Chondrocyte (in vitro differentiated cells): ENCODE measurements at places on chromosomes 4 and X.

DNA sequence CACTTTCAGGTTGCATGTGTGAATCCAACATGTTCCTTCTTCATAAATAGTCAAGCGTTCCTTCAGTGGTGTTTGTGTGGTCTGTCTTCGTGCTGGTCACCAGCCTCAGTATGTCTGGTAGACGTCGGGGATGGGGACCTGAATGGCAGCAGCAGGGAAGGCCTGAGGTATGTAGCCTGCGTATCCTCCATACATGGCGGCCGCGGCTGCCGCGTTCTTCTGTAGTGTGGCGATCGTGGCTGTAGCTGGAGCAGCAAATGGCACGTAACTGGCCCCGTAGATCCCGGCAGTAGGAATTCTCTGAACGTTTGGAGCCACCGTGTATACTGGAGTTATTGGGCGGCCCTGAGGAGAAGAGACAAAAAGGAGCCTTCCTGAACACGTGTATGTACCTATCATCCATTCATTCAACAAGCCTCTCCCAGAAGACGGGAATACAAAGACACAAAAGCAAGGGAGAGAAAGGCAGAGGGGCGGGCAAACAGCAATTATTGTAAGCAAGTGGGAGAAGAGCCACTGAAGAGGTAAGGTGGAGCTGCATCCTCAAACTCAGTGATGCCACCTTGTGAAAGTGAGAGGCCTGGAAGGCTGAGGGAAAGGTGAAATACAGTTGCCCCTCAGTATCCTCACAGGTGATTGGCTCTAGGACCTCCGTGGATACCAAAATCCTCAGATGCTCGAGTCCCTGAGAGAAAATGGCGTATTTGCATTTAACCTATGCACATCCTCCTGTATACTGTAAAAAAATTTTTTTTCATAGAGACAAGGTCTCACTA is 90.9 kb downstream of the CHRNA9 start:
- H3K27me3 ChIP-seq, result no peaks in the 10 kb centered on the region
- no peak overlapping the region for H3K4me3 ChIP-seq
- peaks cover 3% of the 10 kb centered on the region for H3K4me1 ChIP-seq
- no peaks in the 10 kb centered on the region for H3K36me3 ChIP-seq

DNA sequence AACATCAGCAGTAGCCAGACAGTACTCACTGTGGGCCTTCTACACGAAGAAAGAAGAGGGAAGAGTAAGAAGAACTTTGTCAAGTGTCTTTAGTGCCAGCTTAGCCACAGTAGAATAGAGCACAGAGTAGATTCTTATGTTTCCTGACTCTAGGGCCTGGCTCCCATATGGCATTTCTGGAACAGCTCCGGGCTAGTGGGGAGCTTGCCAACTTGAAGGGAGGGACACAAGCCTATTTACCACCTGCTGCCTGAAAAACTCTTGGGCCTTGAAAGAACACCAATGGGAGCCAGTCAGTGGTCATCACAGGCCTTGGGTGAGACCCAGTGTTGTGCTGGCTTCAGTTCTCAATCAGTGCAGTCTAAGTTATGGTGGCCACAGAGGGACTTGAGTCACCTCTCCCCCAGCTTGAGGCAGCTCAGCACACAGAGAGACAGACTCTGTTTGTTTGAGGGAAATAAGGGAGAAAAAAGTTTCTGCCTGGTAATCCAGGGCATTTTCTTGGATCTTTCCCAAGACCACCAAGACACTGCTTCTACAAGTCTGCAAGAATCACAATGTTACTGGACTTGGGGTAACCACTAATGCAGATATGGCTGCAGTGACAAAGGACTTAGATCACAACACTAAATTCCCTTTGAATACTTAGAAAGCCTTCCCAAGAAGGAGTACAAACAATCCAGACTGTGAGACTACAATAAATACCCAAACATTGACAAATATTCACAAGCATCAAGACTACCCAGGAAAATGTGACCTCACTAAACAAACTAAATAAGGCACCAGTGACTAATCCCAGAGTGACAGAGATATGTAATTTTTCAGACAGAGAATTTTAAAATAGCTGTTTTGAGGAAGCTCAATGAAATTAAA is 261.0 kb upstream of the NDST3 start:
- peaks cover 40% of the 10 kb centered on the region for H3K4me1 ChIP-seq
- DNase-seq, result no peak
- peak overlapping the region; percentile 80 for H3K27ac ChIP-seq
- H3K4me3 ChIP-seq, result no peak overlapping the region
- no peaks in the 10 kb centered on the region for H3K27me3 ChIP-seq

GRCh38 chrX:20715176-20715575 is 448.5 kb upstream of the RPS6KA3 start:
- no peak overlapping the region for H3K27ac ChIP-seq
- no peaks in the 10 kb centered on the region for H3K27me3 ChIP-seq
- H3K4me1 ChIP-seq, result no peaks in the 10 kb centered on the region
- H3K36me3 ChIP-seq, result no peaks in the 10 kb centered on the region
- no peak for DNase-seq
- H3K4me3 ChIP-seq, result no peak overlapping the region

DNA sequence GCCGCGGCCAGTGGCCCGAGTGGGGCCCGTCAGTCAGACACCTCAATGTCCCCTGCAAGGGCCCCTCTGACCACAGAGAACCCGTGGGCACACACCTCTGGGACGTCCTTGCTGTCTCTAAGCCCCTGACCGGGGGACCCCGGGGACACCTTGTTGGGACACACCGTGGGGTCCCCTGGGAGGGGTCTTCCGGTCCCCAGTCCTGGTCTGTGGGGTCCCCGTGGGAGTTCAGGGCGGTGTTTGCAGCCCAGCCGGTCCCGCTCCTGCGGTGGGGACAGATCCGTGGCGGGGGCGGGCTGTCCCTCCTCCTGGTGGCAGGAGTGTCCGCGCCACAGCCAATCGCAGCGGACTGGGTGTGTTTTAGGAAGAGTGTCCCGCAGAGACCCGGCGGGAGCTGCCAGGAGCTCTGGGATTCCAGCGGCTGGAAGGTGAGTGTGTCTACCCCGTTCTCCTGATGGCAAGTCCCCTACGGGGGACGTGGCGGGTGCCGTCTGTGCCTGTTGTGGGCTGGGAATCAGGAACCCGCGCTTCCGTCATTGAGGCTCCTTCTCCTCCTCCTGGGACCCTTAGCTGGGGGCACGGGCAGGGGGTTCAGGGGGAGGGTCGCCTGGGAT is 5.1 kb upstream of the PLCXD1 start:
- H3K4me1 ChIP-seq, result peaks cover 3% of the 10 kb centered on the region
- H3K27me3 ChIP-seq, result no peaks in the 10 kb centered on the region
- DNase-seq, result peak; percentile 89
- no peak overlapping the region for H3K27ac ChIP-seq

- no peaks in the 10 kb centered on the region for H3K4me1 ChIP-seq
- no peaks in the 10 kb centered on the region for H3K36me3 ChIP-seq
- no peak within 1 kb of the TSS for H3K27ac ChIP-seq
- H3K27me3 ChIP-seq, result peaks cover 16% of the 10 kb centered on the region
Measured at GRCh38 chrX:28586981-28587551, at the start of gene IL1RAPL1. TSS of gene IL1RAPL1 (plus strand) at chrX:28587446.

- H3K27ac ChIP-seq, result no peak overlapping the region
- no peak for DNase-seq
- H3K4me3 ChIP-seq, result no peak overlapping the region
- peaks cover 41% of the 10 kb centered on the region for H3K4me1 ChIP-seq
- H3K27me3 ChIP-seq, result no peaks in the 10 kb centered on the region
Measured at GRCh38 chr4:128451270-128451905, 163.8 kb upstream of the PGRMC2 start.

DNA sequence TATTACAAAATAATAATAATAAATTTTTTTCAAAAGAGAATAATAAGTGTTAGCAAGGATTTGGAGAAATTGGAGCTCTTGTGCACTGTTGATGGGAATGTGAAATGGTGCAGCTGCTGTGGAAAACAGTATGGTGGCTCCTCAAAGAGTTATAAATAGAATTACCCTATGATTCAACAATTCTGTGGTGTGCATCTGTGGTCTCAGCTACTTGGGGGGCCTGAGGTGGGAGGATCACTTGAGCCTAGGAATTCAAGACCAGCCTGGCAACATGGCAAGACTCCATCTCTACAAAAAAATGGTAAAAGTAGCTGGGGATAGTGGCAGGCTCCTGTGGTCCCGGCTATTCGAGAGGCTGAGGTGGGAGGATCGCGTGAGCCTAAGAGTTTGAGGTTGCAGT is 19.6 kb downstream of the MND1 start:
- H3K36me3 ChIP-seq, result no peaks in the 10 kb centered on the region
- no peak for DNase-seq
- H3K4me1 ChIP-seq, result no peaks in the 10 kb centered on the region
- H3K4me3 ChIP-seq, result no peak overlapping the region
- no peak overlapping the region for H3K27ac ChIP-seq

DNA sequence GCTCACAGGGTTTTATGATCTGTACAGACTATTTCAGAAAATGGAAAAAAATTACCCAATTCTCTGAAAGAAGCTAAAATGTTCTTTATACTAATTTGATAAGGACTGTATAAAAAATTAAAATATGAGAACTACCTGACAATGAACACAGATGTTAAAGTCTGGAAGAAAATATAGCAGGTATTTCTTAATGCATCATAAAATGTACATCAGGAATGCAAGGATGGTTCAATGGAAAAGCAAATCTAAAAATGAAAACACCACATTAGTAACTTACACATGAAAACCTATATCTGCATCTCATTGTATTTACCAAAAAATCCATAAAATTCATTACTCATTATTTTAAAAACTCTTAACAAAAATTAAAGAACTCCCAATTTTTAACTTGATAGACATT is 39.4 kb downstream of the ARHGAP6 start:
- H3K36me3 ChIP-seq, result no peaks in the 10 kb centered on the region
- H3K27me3 ChIP-seq, result no peaks in the 10 kb centered on the region
- H3K4me3 ChIP-seq, result no peak overlapping the region
- H3K4me1 ChIP-seq, result peaks cover 5% of the 10 kb centered on the region
- DNase-seq, result no peak

- H3K27ac ChIP-seq, result no peak overlapping the region
- H3K27me3 ChIP-seq, result no peaks in the 10 kb centered on the region
- H3K36me3 ChIP-seq, result peaks cover 2% of the 10 kb centered on the region
- H3K4me1 ChIP-seq, result peaks cover 7% of the 10 kb centered on the region
- no peak overlapping the region for H3K4me3 ChIP-seq
Measured at GRCh38 chrX:155715141-155715540, 102.4 kb upstream of the TMLHE start.

GRCh38 chr4:79147251-79147650 is 178.6 kb downstream of the NAA11 start:
- no peak overlapping the region for H3K27ac ChIP-seq
- no peak for DNase-seq
- H3K4me1 ChIP-seq, result no peaks in the 10 kb centered on the region
- no peaks in the 10 kb centered on the region for H3K36me3 ChIP-seq
- no peak overlapping the region for H3K4me3 ChIP-seq

DNA sequence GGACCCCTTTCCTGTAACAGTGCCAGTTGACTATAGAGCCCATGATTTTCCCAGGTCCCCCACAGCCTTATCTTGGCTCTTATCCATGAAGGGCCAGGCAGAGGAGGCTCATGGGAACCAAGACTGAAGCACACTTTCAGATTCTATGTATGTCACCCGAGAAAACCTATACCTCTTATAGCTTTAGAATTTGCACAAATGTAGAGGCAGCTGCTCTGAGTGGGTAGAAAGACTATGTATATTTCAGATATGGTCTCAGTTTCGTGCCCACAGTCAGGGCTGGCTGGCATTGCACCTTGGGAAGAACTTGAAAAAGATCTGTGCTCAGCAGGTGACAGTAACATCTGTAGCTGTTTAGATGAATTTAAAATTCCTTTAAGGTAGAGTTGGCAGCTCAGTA is 8.3 kb upstream of the LNX1 start:
- no peak overlapping the region for H3K4me3 ChIP-seq
- no peaks in the 10 kb centered on the region for H3K36me3 ChIP-seq
- no peaks in the 10 kb centered on the region for H3K27me3 ChIP-seq
- no peak for DNase-seq

DNA sequence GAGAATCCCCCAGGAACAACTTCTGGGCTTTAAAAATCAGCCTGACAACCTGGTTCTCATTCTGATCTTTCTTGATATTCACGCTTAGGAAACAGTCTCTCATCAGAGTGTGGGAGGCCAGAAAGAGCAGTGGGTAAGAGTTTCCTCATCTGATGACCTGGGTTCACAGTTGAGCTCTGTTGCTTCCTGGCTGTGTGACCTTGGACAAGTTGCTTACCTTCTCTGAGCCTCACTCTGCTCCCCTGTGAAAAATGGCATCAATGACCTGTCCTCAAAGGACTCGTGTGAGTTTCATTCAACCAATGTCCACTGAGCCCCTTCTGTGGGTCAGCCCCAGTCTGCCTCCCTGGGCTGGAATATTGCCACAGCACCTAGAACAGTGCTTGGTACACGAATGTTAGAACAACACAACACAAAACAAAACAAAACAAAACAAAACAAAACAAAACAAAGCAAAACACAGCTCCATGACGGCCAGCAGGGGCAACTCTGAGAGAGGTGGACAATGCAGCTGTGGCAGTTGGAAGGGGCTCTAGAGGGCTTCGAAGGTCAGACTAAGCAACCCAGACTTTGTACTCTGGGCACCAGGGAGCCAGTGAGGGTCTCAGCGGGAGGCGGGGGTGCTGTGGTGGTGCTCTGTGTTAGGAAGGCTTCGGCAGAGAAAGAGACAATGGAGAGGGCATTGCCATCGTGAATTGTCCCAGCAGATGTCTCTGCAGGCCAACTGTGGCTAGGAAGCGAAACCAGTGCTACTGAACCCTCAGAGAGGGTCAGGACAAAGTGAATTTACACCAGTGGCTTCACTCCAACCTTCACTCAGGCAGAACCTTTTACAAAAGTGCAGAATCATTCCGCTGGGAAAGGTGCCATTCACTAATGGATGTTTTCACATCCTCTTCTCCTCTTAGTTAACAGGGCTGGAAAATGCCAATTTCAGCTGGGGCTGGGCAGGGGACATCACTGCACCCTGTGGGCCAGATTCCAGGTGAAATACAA is 14.3 kb upstream of the C4orf50 start:
- no peak for DNase-seq
- no peaks in the 10 kb centered on the region for H3K36me3 ChIP-seq
- H3K4me3 ChIP-seq, result no peak overlapping the region
- peaks cover 11% of the 10 kb centered on the region for H3K4me1 ChIP-seq

DNA sequence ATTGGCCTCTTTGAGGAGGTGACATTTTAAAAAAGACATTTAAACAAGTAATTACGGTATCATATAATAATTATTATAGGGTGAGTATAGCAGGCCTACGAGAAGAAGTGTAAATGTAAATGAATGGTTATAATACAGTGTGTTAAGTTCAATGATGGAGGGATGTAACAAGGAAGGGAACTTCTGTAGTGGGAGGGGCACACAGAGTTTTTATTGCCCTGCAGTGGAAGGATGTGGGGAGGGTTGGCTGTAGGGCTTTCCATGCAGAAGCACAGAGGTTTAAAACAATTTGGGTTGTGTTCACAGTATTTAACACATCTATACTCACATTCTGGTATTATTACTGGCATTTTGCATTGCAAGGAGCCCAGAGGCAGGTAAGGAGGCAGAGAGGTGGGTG is 41.1 kb downstream of the AFF1 start:
- H3K4me1 ChIP-seq, result peaks cover 21% of the 10 kb centered on the region
- no peaks in the 10 kb centered on the region for H3K36me3 ChIP-seq
- no peaks in the 10 kb centered on the region for H3K27me3 ChIP-seq
- H3K27ac ChIP-seq, result no peak overlapping the region

- no peak for DNase-seq
- H3K27ac ChIP-seq, result no peak overlapping the region
- no peaks in the 10 kb centered on the region for H3K4me1 ChIP-seq
- H3K4me3 ChIP-seq, result no peak overlapping the region
- H3K27me3 ChIP-seq, result peaks cover 29% of the 10 kb centered on the region
Measured at GRCh38 chrX:30196322-30196721, 19.0 kb upstream of the MAGEB2 start.
